ENCODE measurements at places on chromosomes 6 and 20.

DNA sequence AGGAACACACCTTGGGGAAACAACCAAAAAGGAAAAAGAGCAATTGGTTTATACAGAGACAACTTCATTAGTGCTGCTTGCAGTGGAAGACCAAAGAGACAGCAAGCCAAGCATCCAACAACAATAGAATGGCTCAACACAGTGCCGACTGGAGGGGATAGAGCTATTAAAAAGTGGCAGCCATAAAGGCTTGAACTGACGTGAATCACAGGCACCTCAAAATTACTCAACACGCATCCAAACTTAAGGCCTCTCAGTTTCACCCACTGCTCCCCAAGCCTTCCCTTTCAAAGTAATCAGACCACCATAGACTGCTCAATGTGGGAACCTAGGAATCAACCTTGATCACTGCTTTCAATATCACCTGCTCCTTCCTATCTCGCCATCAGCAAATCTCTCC, 9.7 kb downstream of the TNFRSF21 start:
- no peak for DNase-seq

DNA sequence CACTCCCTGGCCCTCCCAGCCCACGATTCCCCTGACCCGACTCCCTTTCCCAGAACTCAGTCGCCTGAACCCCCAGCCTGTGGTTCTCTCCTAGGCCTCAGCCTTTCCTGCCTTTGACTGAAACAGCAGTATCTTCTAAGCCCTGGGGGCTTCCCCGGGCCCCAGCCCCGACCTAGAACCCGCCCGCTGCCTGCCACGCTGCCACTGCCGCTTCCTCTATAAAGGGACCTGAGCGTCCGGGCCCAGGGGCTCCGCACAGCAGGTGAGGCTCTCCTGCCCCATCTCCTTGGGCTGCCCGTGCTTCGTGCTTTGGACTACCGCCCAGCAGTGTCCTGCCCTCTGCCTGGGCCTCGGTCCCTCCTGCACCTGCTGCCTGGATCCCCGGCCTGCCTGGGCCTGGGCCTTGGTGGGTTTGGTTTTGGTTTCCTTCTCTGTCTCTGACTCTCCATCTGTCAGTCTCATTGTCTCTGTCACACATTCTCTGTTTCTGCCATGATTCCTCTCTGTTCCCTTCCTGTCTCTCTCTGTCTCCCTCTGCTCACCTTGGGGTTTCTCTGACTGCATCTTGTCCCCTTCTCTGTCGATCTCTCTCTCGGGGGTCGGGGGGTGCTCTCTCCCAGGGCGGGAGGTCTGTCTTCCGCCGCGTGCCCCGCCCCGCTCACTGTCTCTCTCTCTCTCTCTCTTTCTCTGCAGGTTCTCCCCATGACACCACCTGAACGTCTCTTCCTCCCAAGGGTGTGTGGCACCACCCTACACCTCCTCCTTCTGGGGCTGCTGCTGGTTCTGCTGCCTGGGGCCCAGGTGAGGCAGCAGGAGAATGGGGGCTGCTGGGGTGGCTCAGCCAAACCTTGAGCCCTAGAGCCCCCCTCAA, at the start of gene LTA:
Gene LTA, plus strand, starts transcription at position 249 of the 871 bp plus-strand sequence. Its CDS starts 454 bp downstream, at position 703.
- no peak for DNase-seq

DNA sequence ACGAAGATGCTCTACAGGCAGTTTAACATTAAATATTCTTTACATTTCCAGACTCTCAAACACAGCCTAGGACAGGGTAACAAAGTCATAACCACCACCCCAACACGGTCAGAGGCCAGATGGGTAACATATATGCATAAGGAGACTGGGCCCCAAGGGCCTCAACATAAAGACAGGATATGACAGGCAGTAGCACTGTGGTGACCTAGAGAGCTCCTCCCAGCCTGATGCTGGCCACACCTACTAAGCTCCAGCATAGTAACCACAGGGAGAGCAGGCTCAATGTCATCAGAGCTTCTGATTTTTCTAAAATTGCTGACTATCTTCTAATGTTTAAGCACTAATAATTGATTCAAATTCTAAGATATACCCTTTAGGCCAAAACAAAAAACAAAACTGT, 21.7 kb downstream of the SMLR1 start:
- DNase-seq = no peak

- no peak for DNase-seq
Measured at GRCh38 chr20:53390770-53391169, 202.9 kb downstream of the ZNF217 start.

- DNase-seq = no peak
Measured at GRCh38 chr6:105250533-105250932, 70.7 kb upstream of the POPDC3 start.

DNA sequence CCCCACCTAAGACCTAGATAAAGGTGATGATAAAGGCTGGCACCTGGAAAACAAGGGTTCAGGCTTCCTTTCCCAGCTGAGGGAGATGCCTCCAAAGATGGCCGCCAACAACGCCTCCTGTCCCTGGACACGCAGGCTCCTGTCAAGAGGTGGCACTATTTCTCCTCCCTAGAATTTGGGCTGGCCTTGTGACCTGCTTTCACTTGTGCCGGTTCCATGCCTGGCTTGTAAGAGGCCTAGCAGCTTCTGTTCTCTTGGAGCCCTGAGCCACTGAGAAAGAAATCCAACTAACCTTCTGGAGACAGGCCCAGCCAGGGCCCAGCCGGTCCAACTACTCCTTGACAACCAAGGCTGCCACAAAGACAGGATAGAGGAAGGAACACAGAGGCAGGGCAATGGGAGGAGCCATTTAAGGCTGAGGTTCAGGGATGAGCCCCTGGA, 60.2 kb upstream of the RALY start:
- peak; percentile 90 for DNase-seq

DNA sequence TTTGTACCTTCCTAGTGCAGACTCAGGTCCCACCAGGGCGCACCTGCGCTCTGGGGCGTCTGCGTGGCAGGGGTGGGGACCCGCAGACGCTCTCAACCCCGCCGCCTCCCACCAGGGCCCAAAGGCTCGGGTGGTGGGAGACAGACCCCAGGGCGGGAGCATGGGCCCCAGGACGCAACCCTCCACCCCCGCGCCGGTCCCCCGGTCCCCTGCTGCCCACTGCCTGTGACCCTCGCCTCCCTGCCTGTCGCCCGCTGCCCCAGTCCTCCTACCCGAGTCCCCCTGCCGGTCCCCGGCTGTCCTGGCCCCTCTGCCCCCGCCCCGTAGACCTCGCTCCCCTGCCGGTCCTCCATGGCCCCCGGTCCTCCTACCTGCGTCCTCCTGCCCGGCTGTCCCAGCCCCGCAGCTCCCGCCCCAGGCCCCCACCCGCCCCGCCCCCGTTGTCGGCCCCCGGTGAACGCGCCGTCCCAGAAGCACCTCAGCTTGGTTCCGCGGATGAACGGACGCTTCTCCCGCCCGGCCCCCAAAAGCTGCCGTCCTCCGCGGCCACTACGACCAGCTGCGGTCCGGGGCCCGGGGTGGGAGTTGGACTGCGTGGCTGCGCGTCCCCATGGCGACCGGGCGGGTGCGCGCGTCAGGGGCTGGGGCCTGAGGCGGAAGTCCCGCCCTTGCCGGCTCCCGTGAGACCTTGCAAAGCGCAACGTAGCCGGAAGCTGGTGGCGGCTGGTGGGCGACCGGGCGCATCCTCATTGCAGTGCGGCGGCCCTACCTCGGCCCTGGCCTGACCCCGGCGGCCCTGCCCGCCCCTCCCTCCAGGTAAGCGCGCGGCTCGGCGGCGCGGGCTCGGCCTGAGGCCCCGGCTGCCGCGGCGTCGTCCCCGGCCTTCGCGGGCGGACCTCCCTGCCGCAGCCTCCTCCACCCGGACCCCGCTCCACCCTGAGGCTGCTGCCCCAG, at the start of gene ARFGAP1:
Gene ARFGAP1, plus strand, starts transcription at position 709 of the 954 bp plus-strand sequence. CDS start 2,768 bp downstream, outside the sequence.
- DNase-seq = peak; percentile 77

GRCh38 chr6:13544454-13545186, 29.8 kb upstream of the SIRT5 start:
- no peak for DNase-seq

DNA sequence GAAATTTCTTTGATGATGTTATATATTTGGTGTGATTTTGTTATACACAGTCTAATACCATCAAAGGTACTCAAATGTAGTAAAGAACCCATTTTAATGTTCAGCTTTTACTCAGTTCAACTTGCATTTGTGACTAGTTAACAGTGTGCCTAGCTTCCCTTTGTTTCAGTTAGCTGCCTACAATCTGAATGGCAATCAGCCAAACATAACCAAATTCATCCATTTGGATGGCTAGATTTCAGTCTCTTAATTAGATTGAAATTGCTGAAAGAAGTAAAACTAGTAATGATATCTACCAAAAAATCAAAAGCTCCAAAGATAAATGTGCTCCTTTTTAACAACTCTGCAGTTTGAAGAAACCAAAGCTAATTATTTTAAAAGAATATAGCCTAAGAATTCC, 6.9 kb downstream of the EPHA7 start:
- DNase-seq = no peak

GRCh38 chr6:167996424-167997199, 859 bp upstream of the KIF25 start:
- DNase-seq = peak; percentile 10

DNA sequence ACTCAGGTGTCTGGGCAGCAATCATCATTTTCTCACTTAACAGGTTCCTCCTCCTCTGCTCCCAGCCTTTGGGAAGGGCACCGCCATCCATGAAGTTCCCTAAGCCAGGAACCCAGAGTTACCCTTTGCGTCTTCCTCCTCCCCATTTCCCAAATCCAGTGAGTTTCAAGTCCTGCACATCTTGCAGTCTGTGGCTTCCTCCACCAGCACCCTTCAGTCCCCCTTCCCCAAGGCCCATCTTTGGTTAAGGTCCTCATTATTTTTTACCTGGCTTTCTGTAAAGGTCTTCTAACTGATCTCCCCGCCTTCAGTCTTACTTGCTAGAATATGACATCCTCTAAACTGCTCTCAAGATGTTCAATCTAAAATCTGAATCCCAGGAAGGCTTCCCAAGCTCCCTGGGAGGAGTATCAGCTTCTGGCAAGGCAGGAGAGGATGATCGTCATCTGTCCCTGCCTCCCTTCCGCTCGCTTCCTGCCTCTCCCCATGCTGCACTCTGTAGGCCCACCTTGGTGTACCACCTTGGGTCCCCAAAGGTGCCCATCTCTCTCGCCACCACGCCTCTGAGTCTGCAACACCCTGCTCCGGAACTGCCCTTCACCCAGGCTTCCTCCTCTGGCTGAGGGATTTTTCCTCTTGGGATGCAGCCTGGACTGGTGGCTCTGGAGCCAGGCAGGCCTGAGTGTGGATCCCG, 11.4 kb upstream of the DUSP22 start:
- no peak for DNase-seq

GRCh38 chr6:124795643-124796463, 166.4 kb upstream of the RNF217 start:
- no peak for DNase-seq

DNA sequence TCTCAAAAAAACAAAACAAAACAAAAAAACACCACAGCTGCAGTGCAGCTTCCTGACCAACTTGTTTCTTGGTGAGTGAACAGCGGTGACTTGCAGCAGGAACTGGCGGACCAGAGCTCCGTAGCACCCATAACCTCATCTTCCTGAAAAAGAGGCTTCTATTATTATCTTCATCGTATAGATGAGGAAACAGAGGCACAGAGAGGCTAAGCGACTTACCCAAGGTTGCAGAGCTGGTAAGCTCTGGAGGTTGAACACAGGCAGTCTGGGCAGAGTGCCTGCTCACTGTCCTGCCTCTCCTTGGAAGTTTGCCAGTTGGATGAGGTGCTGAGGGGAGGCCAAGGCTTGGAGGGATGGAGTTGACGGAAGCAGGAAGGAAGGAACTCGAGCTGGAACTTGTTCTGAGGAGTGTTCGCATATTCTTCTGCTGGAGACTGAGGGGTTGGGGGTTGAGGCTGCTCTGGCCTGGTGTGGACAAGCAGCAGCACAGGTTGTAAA, 47.9 kb upstream of the CCDC167 start:
- no peak for DNase-seq

DNA sequence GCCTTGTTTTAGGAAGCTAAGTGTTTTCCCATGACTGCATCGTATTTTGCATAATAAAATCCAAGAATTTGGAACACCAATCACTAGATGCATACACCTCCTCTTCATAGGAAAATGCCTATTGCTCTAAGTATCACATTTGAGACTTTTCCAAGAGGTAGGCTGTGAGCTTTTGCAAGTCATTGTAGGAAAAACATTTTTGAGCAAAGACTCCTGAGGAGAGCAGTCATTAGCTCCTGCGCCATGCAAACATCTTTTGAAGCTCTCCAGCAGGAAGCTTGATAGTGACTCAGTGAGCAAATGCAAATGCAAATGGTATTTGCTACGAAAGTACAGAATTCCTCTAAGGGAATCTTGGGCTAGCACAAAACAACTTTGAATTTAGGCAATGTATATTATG, 750.4 kb downstream of the QKI start:
- DNase-seq = no peak

DNA sequence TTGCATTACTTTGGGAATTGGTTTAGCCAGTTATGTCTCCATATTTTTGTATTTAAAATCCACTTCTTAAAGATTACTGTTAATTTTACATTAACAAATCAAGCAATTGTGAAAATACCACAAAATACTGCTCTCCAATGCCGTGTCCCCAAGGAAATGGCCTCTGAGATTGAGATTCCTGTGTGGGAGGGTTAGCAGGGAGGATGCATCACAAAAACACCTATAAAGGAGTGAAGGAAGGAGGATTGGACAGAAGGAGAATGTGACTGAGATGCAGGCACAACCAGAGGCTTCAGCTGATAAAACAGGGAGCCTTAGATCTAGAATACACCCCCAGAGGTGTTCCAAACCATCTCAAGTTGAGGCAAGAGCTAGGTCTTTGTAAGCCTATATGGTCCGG, 34.2 kb upstream of the NKAIN2 start:
- no peak for DNase-seq

- DNase-seq = no peak
Measured at GRCh38 chr6:52877168-52877567, 32.3 kb downstream of the GSTA3 start.

GRCh38 chr6:110595112-110595511, 118.7 kb upstream of the SLC22A16 start:
- no peak for DNase-seq

- no peak for DNase-seq
Measured at GRCh38 chr6:36978421-36979346, 7.3 kb downstream of the MTCH1 start.

- no peak for DNase-seq
Measured at GRCh38 chr6:107730683-107731314, 93.3 kb downstream of the SCML4 start.

DNA sequence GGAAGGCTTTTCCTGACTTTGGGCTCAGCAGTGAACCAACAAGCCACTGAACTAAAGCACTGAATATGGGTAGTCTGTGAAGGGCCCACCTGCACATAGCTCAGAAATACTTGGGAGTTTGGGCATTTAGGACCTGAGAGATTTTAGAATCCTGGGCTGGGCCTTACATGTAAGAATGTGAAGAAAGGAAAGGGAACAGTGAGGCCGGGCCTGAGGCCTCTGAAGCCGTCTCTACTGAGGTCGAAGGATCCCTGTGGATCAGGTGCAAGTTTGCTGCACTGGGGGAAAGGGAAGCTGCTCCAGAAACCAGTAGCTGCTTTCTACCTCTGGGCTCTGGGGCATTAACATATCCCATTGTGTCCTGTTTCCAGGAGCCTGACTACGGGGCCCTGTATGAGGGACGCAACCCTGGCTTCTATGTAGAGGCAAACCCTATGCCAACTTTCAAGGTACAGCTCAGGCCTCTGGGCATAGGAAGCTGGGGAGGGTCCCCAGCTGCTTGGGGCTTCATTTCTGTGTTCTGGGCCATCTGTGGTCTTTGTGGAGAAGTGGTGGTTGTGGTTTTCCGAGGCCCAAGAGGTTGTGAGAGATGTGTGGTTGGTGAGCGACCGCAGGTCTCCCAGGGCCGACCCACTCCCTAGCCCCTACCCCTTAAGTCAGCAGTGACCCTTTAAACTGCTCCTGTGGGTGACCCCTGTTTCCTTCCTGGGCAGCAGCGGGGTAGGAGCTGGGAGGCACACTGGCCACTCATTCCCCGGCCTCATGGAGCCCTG, 30.3 kb downstream of the PLCG1 start:
- no peak for DNase-seq

- DNase-seq = no peak
Measured at GRCh38 chr6:43897571-43898302, 127.7 kb downstream of the VEGFA start.

All from lower leg skin (tissue), 4 donors.